ENCODE measurements at places on chromosomes 7 and 10.

DNA sequence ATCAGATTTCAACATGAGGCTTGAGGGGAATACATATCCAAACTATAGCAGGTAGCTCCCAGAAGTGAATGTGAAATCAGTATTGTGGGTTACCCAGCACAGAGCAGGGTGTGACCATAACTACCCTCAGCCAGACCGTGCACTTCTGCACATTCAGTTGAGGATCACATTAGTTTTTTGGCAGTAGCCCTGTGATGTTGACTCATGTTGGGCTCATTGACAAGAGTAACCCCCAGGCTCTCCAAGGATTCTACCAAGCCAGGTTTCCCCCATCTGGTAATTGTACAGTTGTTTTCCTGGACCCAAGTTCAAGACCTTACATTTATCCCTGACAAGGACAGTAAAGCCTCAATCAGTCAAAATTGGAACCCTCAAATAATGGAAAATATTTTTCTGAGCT lies 11.7 kb upstream of the CPA4 start:
- DNase-seq: peak; percentile 68

GRCh38 chr7:122300211-122300932 lies 4.2 kb downstream of the FEZF1 start:
- DNase-seq: no peak

DNA sequence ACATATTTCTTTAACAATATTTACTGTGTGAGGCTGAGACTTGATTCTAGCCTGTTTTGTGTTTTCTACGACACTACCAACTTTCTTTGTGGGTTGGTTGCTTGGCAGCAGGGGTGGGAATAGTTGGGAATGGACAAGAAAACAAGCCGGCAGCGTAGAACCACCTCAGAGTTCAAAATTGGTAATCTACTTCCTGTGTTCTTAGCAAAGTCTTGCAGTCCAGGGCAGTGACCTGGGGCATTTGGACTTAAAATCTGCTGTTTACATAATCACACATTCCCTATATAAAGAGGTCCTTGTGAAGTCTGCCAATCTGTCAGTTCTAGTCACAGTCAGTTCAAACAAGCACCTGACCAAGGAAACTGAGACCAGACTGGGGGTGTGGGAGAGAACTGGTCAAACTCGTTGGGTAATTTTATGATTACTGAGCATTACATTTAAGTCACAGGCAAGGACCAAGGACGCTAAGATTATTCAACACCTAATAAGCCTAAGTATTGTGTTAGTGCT lies 167.9 kb downstream of the CPEB3 start:
- DNase-seq: no peak

GRCh38 chr7:55556031-55556430 lies 16.3 kb downstream of the VOPP1 start:
- no peak for DNase-seq

DNA sequence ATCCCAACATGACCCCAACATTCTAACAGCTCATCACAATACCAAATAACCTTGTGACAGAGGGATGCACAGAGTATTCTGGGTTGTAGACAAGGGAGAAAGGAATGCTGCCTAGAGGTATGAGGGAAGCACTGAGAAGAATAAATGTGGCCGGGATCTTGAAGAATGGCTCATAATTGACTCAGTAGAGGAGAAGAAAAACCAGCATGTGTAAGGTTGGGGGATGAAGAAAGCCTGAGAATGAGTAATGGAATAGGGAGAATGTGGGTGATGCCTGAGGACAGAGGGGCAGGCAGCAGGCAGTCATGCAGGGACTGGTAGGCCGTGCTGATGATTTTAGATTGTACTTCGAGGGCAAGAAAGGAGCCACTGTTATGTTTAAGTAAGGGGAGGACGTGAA lies 75.4 kb upstream of the ELMO1 start:
- DNase-seq: no peak
